ENCODE measurements at places on chromosomes 11 and 22.
A peak's percentile ranks its signal among the peaks of the same experiment; 100 is the strongest.

- DNase-seq: no peak
Observed at GRCh38 chr22:42324990-42325710, 54.7 kb upstream of the TCF20 start.

DNA sequence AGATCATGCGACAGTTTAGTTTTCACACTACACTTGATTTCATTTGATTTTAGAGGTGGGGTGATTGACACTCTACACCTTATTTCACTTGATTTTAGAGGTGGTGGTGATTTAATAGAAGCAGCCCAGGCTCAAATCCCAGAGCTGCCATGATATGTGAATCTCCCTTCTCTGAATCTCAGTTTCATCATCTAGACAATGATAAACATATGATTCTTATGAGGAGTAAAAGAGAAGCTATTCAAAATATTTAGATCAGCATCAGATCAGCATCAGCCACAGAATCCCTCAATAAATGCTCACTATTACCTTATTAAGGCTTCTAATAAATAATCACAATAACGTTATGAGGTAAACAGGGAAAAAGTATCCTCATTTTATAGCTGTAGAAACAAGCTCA lies 98.8 kb downstream of the MSANTD4 start:
- no peak for DNase-seq

- no peak for DNase-seq
Observed at GRCh38 chr11:119737366-119738058, 8.5 kb upstream of the NECTIN1 start.

DNA sequence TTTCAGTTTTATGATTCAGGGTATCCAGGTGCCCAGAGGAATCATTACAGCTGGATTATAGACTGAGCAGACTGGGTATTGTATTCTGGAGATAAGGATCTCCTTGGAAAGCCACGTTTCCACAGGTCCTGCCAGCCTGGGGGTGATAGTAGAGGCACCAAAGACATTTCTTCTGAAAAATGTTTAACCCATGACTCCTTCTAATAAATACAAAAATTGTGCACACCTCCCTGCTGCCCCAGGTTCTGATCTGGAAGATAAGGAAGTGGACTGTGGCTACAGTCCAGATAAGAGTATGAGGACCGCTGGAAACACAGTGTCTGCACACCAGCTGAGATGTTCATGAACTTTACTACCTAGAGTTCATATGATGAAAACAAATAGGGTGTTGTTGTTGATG lies 192.5 kb downstream of the DBX1 start:
- no peak for DNase-seq

DNA sequence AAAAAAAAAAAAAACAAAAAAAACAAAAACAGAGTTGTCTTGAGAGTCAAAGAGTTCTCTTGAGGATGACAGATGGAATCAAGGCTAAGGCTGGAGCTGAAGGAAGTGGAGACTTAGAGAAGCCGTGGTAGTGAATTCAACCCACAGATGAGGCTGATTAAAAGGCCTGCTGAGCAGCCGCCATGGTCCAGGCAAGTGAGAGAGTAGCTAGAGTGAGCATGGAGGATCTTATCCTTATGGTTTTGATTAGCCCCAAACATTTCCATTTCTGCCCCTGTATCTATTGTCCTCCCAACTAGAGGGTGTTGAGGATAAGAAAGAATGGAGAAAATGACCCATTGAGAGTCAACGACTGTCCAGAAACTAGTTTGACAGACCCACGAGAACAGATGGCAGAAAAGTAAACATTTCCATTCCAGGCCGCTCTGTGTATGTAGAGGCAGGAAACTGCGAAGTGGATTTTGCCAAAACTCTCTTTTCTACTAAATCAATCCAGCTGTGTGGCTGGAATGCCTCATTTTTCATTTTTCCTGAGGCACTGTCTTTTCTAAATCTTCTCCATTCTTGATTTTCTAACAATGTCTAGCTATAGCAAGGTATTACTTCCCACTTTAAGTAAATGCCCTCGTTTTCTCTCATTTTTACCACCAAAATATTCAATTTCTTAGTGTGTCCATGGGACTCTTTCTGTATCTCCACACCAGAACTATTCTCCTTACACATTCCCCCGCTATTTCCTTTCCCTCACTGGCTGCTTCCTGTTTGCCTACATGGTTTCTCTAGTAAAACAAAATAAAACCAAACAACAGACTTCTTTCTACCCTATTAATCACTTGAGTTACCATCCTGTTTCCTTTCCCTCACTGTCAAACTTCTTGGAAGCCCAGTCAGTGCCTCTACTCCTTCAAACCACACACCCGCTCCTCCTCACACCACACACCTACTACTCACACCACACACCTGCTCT lies 5.4 kb upstream of the MMP8 start:
- DNase-seq: peak; percentile 52

- no peak for DNase-seq
Observed at GRCh38 chr11:70888061-70888460, 364.3 kb downstream of the SHANK2 start.

GRCh38 chr11:12629601-12630313 lies 44.5 kb upstream of the TEAD1 start:
- peak; percentile 50 for DNase-seq

DNA sequence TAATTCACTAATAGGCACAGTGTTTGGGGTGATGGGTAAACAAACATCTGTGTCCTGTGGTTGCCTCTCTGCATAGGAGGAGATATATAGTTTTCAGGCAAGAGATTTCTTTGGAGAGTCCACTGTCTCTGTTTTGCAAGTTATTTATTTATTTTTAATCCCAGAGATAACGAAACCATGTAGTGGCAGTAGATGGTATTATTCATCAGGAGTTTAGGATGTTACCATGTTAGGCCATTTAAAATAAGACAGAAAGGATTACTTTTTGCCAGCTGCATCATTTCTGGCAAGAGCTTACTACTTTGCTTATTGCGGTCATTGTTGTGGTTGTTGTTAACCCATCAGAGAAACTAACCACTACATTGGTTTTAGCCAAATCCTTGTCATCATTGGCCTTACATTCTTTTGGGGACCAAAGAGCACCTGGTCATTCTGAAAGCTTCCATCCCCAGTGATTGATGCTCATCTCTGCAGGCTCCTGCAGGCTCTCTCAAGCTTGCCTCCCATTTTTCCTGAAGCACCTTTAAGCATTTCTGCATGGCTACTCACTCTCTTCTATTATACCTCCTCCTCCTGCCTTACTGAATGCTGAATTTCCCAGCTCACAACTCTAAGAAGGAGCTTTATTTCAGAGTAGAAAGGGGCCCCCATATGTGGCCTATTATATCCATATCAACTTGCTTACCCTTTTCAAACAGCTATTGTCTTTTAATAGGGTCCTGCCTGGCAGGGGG lies 84.4 kb downstream of the CSTPP1 start:
- no peak for DNase-seq

DNA sequence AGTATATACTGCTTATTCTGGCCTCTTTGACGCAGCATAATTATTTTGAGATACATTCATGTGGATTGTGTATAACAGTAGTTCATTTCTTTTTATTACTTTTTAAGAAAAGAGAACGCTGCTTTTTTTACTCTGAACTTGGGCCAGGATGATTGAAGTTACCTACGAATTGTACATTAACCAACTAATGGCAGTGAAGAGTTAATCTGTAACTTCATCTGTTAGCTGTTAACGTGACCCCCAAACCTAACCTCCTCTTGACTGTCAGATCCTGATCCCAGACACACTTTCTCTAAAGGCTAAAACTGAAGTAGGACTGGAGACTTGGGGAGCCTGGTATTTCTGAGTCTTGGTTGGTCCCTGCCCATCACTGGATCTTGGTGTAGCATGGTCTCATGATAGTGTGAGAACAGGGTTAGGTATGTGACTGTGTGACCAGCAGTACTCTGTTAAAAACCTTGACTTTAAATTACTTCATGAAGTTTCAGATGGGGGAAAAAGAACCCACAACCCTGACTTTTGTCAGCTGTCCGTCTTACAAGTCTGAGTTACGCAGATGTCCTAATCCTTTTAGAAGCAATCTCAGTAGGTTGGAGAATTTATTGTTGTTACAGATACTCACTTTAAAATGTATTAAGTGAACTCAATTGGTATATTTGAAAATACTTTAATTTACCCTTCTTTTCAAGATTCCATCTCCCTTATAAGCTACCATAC lies 39.4 kb downstream of the C22orf31 start:
- no peak for DNase-seq

DNA sequence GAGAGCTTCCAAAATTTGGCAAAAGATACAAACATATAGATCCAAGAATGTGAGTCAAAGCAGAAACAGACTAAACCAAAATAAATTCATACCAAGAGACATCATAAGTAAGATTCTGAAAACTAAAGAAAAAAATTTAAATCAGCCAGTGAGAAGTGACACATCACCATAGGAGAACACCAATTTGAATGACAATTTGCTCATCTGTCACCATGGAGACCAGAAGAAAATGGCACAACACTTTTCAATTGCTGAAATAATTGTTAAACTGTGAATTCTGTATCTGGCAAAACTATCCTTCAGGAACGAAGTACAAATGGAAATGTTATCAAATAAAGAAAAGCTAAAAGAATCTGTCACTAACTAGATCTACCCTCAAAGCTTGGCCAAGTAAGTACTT lies 864.3 kb downstream of the BRD1 start:
- no peak for DNase-seq

DNA sequence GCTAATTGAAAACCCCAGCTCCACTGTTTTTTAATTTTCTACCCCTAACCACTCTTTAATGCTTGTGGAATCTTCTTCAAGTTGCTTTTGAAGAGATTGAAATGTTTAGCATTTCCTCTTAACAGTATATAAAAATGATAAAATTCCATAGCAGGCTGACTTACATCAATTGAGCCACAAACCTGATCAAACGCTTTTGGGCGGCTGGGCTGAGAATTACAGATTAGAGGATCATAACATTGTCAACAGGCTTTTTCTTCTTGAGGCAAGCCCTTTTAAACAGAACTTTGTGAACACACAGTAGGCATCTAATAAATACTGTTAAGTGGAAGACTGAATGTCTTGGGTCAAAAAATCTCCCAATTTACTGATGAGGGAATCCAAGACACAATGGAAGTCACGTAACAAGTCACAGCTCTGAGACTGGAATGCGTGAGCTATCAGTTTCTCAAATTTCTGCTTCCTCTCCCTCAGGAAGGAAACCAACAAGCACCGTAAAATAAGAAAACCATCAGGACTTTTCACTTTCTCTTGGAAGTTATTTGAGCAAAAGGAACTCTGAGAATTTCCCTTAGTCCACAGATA lies 50.0 kb upstream of the CCDC89 start:
- DNase-seq: no peak

DNA sequence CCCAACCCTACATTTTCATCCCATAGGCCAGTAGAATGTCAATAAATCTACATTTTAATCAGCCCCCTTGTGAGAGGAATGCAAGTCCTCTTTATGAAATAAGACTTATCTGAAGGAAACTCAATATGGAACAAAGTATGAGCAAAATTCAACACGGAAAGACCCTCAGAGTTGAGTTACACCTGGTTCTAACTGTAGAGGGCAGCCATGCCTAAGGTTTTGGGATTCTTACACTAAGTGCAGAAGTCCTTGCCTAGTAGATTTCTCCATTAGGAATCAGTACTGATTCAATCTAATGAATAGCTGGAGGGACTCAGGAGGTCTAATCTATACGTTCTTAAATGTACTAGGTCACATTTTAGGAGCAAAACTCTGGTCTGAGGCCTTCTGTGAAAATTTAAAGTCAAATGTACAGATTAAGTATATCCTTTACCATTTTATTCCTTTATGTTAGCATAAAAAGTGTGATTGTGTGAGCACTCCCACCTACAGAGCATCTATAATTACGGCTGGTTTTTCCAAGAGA lies 904.5 kb downstream of the DLG2 start:
- no peak for DNase-seq

GRCh38 chr11:109015283-109015682 lies 350.4 kb downstream of the DDX10 start:
- peak; percentile 81 for DNase-seq

GRCh38 chr11:118996926-118997626 lies 862 bp upstream of the CENATAC start:
- peak; percentile 53 for DNase-seq

DNA sequence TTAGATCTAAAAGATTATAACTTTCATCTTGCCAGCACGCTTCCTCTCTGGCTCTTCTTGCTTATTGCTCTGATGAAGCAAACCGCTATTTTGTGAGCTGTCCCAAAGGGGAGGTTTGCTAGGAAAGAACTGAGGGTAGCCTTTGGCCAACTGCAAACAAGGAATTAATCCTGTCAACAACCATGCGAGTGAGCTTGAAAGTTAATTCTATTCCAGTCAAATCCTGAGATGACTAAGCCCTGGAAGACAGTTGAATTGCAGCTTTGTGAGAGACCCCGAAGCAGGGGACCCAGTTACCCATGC lies 10.3 kb upstream of the RNF141 start:
- DNase-seq: peak; percentile 19

- DNase-seq: no peak
Observed at GRCh38 chr11:79195209-79195608, 245.6 kb downstream of the TENM4 start.

GRCh38 chr11:13668957-13669521 lies 571 bp downstream of the FAR1 start:
- peak; percentile 17 for DNase-seq

DNA sequence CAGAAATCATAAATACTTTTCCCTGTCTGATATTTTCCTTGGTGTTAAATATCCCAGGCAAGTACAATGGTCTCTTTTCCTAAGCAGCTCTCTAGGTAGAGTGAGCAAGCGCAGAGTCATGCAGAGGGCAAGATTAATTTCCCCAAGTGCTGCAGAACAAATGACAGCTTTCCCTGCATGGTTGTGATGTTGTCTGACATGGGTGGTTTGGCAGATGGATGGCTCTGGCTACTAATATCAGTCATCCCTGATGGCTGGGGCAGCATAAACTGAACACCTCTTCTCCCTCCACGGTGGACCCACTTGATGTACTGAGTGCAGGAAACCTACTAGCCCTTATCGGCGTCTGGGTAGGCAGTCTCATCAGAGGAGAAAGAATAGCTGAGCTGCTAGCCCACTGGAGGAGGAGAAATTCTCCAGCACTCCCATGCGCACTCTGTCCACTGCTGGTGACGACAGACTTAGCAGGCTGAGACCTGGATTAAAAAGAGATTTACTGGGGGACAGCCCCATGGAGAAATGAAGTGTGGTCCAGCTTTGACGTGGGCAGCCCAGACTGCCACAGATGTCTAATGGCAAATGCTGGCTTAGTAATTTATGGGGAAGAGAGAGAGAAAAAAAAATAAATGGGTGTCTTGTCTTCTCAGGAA lies 202.9 kb downstream of the DBX1 start:
- no peak for DNase-seq

- DNase-seq: no peak
Observed at GRCh38 chr22:42794551-42795510, 62.2 kb downstream of the ARFGAP3 start.
